Upper lobe of left lung (tissue), 6 donors: ENCODE measurements at places on chromosomes 11 and 22. TPM values are rescaled to one million over a fixed set of nuclear protein-coding genes. Genes with fewer than 3 reads are reported as not detected.

The KCNK7 gene
- not detected for total RNA-seq

The BEST1 gene
- total RNA-seq, result 13.6 TPM

The ZNF214 gene
- 2.2 TPM for total RNA-seq

The TANGO2 gene
- 33.9 TPM for total RNA-seq

GRCh38 chr11:132864811-132865576 lies 667.3 kb downstream of the OPCML start:
- H3K4me3 ChIP-seq, result no peak overlapping the region
- H3K4me1 ChIP-seq, result no peaks in the 10 kb centered on the region
- H3K36me3 ChIP-seq, result no peaks in the 10 kb centered on the region

DNA sequence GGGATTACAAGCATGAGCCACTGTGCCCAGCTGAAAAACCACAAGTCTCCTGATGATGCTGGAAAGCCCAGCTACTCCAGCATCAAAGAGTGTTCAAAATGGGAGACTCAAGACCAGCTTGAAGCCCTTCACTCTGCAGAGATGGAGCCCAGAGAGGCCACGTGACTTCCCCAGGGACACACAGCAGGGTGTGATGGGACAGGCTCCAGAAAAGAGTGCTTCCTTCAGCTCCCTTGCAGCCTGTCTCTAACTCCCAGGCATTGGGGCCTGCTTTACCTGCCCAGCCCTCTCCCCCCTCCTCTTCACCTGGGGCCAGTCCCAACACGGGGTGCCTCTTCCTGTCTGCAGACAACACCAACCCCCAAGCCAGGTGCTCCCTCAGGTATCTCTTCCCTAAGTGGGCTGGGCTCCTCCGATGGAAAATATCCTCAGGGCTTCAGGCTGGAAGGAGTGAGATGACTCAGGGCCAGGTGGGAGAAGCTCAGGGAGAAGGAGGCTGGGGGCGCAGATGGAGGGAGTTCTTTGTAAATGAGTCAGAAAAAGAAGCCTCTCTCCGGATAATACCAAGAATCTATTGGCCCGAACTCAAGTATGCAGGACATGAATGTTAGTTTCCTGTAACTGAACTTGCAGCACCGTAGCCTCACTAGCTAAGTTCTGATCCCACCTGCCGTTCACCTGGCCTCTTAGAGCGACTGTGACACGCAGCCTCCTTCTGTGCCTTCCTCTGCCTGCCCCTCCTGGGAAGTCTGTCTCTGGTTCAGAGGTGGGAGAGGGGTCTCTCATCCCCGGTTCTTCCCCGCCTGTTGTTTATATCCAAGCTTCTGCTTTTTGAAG lies 326.6 kb downstream of the MN1 start:
- no peak for DNase-seq
- H3K27ac ChIP-seq, result no peak overlapping the region
- H3K4me1 ChIP-seq, result no peaks in the 10 kb centered on the region
- H3K4me3 ChIP-seq, result no peak overlapping the region
- no peaks in the 10 kb centered on the region for H3K36me3 ChIP-seq

GRCh38 chr11:122138744-122139594 lies 23.0 kb upstream of the BLID start:
- no peak overlapping the region for H3K27ac ChIP-seq
- H3K27me3 ChIP-seq, result no peaks in the 10 kb centered on the region
- no peak overlapping the region for H3K4me3 ChIP-seq
- no peak for DNase-seq

GRCh38 chr22:33921525-33922348 lies 1.5 kb upstream of the LARGE1 start:
- no peaks in the 10 kb centered on the region for H3K27me3 ChIP-seq
- peak; percentile 63 for DNase-seq
- no peaks in the 10 kb centered on the region for H3K36me3 ChIP-seq
- H3K27ac ChIP-seq, result peak overlapping the region; percentile 74
- peaks cover 36% of the 10 kb centered on the region for H3K4me1 ChIP-seq

DNA sequence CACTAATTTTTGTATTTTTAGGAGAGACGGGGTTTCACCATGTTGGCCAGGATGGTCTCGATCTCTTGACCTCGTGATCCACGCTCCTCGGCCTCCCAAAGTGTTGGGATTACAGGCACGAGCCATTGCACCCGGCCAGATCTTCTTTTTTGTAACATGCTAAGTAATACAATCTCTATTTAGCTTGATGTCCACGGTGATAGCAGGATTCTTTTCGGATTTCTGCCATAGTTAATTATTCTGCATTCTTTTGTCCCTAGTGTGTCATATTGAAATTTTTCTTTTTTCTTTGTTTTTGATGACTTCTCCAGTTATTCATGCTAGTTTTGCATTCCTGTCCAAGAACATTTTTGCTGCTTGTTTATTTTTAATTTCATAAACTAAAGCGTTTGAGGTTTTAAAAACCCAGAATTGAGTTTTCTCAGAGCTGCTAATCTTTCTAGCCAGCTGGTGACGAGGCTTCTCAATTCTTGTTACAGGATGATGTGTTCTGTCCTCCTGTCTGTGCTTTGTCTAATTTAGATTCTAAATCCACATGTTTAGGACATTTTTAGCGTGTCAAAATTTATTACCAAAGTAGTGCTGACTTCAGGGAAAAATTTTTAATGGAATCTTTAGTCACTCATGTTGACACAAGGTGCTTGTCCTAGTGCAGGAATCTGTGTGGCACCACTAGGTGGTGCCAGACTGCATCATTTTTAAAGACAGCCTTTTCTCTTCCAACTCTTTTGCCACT lies 21.8 kb downstream of the NF2 start:
- no peak overlapping the region for H3K4me3 ChIP-seq
- peaks cover 36% of the 10 kb centered on the region for H3K4me1 ChIP-seq
- H3K36me3 ChIP-seq, result no peaks in the 10 kb centered on the region
- H3K27me3 ChIP-seq, result no peaks in the 10 kb centered on the region
- no peak overlapping the region for H3K27ac ChIP-seq

GRCh38 chr11:127649958-127650357 lies 649.4 kb upstream of the KIRREL3 start:
- no peaks in the 10 kb centered on the region for H3K27me3 ChIP-seq
- H3K36me3 ChIP-seq, result no peaks in the 10 kb centered on the region
- H3K4me3 ChIP-seq, result no peak overlapping the region
- no peak overlapping the region for H3K27ac ChIP-seq
- DNase-seq, result no peak

- no peak for DNase-seq
- no peaks in the 10 kb centered on the region for H3K36me3 ChIP-seq
- no peaks in the 10 kb centered on the region for H3K4me1 ChIP-seq
- no peak overlapping the region for H3K4me3 ChIP-seq
Measured at GRCh38 chr11:133699071-133699470, 146.2 kb downstream of the SPATA19 start.

- no peak overlapping the region for H3K4me3 ChIP-seq
- no peak for DNase-seq
- no peaks in the 10 kb centered on the region for H3K36me3 ChIP-seq
- no peaks in the 10 kb centered on the region for H3K27me3 ChIP-seq
- H3K4me1 ChIP-seq, result no peaks in the 10 kb centered on the region
Measured at GRCh38 chr11:64379160-64379559, 20.2 kb downstream of the RPS6KA4 start.

- no peaks in the 10 kb centered on the region for H3K27me3 ChIP-seq
- no peaks in the 10 kb centered on the region for H3K36me3 ChIP-seq
- no peak overlapping the region for H3K4me3 ChIP-seq
- H3K27ac ChIP-seq, result peak overlapping the region; percentile 97
Measured at GRCh38 chr11:94131047-94131717, 2.5 kb downstream of the PANX1 start.

DNA sequence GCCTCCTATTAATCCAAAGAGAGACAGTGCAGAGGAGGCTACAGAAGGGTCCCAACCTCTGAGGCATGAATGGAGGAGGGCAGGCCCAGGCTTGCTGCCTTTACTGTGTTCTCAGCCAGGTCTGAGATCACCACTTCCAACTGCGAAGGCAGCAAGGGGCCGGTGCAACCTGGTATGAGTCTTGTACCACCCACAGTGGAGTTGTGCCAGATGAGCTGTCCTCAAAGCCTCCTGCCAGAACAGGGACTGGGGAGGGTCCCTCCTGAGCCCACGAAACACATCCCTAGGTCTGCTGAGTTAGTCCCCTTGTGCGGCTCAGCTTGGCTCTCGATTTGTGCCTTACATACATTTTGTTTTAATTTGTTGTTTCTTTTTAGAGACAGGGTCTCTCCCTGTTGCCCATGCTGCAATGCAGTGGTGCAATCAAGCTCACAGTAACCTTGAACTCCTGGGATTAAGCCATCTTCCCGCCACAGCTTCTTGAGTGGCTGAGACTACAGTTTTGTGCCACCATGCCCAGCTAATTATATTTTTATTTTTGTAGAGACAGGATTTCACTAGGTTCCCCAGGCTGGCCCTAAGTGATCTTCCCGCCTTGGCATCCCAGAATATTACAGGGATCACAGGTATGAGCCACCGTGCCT lies 9.3 kb downstream of the MIF start:
- no peak overlapping the region for H3K4me3 ChIP-seq
- no peak overlapping the region for H3K27ac ChIP-seq
- no peaks in the 10 kb centered on the region for H3K27me3 ChIP-seq

GRCh38 chr11:77418971-77419597 lies 54.8 kb downstream of the PAK1 start:
- H3K27me3 ChIP-seq, result no peaks in the 10 kb centered on the region
- no peaks in the 10 kb centered on the region for H3K36me3 ChIP-seq
- H3K4me1 ChIP-seq, result no peaks in the 10 kb centered on the region
- H3K27ac ChIP-seq, result no peak overlapping the region

DNA sequence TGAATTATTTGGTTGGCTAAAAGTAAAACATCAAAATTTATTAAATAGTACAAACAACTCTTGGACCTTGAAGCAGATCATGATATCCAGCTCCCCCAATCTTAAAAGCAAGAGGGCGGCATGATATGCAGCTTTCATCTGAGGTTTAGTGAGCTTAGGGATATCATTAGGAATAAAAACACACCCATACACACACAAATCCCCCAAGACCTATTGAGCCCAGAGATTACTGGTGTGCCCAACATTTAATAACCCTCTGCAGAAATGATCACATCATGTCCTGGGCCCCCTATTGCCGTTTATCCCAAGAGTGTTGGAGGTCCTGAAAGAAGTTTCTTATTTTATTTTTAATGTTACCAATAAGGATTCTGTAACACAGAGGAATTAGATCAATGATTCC lies at the start of gene OR8D1:
TSS of gene OR8D1 (minus strand) at position 101 of the 400 bp plus-strand sequence. CDS start 3,183 bp downstream, outside the sequence.
- no peak for DNase-seq
- H3K27me3 ChIP-seq, result no peaks in the 10 kb centered on the region
- H3K36me3 ChIP-seq, result no peaks in the 10 kb centered on the region
- H3K27ac ChIP-seq, result no peak within 1 kb of the TSS
